ENCODE measurements at places on chromosomes 3 and 15.

GRCh38 chr15:20357481-20358065, 184.0 kb downstream of the GOLGA6L6 start:
- no peak for DNase-seq

DNA sequence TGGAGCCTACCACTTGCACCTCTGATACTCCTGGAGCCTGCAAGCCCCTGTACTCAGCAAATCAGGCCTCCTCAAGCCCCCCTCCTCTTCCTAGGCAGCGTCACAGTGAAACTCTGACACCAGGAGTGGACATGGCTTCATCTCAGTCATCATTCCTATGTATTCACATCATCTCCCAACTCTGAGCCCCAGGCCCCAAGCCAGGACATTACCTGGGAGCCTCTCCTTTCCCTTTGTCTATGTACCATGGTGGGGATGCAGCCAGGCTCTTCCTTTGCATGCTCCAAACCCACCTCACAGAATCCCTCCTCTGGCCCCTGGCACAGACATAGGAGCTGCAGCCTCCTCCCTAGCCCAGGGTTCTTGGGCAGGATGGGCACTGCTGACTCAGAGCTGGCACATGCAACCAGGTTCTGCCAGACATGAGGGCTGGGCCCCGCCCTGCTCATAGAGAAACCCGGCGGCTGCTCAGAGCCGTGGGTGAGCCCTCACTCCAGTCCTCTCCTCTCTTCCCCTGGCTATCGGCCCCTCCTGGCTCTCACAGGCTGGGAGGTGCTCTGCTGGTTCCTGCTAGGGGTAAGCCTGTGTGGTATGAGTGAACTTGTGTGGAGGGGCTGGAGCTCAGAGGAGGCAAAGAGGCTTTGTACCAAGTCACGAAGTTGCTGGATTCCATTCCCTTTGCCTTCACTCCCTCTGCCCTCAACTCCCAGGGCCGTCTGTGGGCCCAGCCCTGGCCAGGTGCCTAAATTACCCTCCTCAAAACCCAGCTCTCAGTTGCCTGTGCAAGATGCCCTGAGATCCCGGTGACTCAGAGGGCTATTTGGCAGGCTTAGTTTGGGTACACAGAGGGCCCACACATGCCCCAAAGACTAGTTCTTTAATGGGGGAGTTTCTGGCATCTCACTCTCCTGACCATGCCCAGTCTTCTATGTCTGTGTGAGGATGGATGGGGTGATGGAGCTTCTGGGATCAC, 1.9 kb upstream of the PLCD1 start:
- peak; percentile 23 for DNase-seq

- DNase-seq = no peak
Measured at GRCh38 chr15:78726870-78727551, 84.3 kb downstream of the ADAMTS7 start.

- peak; percentile 94 for DNase-seq
Measured at GRCh38 chr15:33722005-33722672, 246.2 kb upstream of the CHRM5 start.

- DNase-seq = no peak
Measured at GRCh38 chr3:151330379-151330778, 1.0 kb upstream of the P2RY13 start.

- DNase-seq = no peak
Measured at GRCh38 chr3:15102256-15102655, 3.3 kb upstream of the RBSN start.

GRCh38 chr3:23865595-23866396, 51.0 kb downstream of the NKIRAS1 start:
- peak; percentile 71 for DNase-seq

DNA sequence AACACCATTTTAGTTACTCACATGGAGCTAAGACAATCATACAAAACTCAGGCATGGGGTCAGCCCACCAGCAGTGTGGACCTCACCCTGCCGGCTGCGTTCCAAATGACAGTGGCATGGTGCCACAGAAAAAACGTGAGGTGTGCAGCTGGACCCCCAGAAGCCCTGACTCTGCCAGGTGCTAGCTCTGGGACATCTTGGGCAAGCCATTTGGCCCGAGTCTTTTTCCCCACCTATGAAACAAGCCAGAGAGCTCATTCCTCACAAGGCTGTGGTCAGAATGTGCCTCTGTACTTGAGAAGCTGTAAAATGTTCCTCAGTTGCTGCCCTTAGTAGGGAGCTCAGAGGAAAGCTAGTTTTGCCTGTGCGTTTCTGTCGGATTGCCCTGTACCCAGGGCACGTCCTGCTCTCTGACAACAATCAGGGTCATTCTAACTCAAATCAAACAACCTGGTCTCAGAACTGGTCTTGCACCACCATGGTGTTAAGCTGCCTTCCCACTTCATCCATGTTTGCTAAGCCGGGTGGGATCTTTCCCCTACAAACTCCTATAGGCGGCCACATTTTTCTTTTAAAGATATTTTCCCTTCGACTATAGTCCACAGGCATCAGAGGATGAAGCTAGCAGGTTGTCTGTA, 44.9 kb downstream of the LIPC start:
- no peak for DNase-seq

- DNase-seq = no peak
Measured at GRCh38 chr3:106616556-106616955, 747.7 kb upstream of the CBLB start.

DNA sequence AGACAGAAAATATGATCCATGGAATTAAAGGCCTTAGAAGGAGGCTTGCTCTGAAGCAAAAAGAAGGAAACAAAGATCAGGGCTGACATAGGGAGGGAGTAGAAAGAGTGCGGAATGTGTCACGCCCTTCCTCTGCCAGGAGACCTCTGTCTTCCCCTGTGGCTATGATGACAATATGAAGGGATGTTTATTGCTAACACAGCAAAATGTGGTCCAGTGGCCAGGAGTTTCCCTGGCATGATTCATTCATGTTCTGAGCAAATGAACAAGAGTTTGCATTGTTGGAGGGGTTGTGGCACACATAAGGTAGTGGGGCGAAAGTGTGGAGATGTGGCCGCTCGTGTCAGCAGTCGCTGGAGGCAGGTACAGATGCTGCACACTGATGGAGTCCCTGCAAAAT, 169.4 kb downstream of the SHQ1 start:
- no peak for DNase-seq

DNA sequence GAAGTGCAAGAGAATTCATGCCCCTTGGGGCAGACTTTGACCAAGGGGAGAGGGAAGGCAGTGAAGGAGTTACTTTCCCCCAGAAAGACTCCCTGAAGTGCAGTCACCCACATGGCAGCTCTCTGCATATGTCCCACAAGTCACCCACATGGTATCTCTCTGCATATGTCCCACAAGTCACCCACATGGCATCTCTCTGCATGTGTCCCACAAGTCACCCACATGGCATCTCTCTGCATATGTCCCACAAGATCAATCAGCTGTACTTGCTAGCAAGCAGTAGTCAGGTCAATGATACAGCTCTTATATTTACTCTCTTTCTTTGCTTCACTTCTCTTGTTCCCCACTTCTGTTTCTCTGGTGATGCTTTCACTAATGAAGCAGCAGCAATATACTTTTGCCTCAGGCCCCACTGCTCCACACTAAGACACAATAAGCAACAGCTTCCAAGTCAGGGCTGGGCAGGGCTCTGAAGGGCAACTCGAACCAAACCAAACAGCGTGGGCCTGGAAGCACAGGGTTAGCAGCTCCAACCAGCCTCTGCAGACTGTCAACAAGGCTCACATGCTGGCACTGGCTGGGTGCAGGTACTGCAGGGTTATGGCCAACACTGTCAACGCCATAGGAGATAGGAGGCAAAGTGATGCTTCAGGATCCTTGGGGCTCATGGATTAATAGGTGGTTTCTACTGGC, 46.7 kb downstream of the THBS1 start:
- DNase-seq = no peak

GRCh38 chr15:100899601-100900000, 19.6 kb upstream of the LRRK1 start:
- peak; percentile 46 for DNase-seq

DNA sequence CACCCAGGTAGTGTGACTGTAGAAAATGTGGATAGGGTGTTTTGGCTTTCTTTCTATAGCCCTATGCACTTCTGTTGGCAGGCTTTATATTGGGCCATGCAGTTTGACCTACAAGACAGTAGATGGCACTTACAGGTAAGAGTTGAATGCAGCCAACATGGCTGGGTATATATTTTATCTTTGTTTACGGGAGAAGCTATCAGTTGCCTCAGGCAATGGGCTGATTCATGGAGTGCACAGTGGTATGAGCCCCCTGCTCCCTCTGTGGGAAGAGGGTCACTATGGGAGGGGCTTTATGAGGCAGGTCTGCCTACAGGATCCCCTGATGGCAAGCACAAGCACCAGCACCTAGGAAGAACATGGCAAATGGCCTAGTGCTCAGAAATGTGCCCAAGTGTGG, 301.2 kb upstream of the CDIN1 start:
- DNase-seq = peak; percentile 3

- DNase-seq = no peak
Measured at GRCh38 chr15:55241891-55242290, 45.1 kb upstream of the RSL24D1 start.

GRCh38 chr3:45659661-45660566, 29.3 kb upstream of the SACM1L start:
- peak; percentile 80 for DNase-seq
